ENCODE measurements at places on chromosomes 16 and 17. TPM values are rescaled to one million over a fixed set of nuclear protein-coding genes. Genes with fewer than 3 reads are reported as not detected.
A peak's percentile ranks its signal among the peaks of the same experiment; 100 is the strongest.

DNA sequence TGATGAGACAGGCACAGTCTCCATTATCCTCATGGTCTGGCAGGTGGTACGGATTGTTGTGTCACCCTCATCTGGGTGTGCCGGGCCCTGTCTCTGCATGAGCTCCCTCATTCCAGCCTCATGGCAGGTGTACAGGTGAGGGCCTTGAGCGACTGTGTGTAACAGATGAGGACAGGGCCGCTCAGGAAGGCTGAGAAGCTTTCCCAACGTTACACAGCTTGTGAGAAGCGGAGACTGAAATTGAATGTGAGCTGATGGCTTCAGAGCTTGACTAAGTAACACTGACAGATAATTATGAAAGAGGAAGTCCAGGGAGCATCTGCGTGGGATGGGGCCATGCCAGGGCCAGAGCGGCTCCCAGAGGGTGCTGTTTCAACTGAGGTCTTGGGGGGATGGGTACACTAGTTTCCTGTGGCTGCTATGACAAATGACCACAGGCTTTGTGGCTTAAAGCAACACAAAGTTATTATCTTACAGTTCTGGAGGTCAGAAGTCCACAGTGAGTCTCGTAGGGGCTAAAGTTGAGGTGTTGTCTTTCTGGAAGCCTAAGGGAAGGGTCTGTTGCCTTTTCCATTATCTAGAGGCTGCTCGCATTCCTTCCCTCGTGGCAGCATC is 36.7 kb downstream of the CMIP start:
- no peak for DNase-seq
- H3K27me3 ChIP-seq, result no peaks in the 10 kb centered on the region
- no peak overlapping the region for H3K27ac ChIP-seq
- no peaks in the 10 kb centered on the region for H3K36me3 ChIP-seq
- H3K4me3 ChIP-seq, result no peak overlapping the region

DNA sequence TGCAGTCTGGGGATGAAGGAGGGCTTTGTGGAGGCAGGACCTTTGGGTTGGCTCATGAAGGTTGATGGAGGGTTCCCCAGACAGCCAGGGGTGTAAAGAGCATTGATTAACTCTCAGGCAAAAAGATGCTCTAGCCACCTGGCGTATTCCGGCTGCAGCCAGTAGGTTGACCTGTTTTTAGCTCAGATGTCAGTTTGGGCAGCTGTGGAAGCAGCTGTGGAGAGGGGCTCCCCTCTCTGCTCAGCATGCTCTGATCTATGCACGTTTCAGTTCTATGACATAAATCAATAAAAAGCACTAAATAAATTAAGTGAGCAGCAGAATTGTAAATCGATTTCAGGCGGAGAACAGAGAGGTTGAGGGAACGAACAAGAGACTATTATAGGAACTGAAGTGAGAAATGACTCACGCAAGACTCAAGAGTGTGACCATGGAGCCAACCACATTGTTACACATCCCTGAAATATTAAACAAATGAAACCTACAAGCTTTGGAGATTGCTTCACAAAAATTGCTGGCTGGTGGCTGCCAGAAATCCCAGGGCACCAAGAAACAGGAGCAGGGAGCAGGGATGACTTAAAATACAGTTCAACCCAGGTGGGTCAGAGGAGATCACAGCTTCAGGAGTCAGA is 111.9 kb downstream of the GSG1L start:
- no peaks in the 10 kb centered on the region for H3K36me3 ChIP-seq
- no peak overlapping the region for H3K27ac ChIP-seq

MFAP4 gene
- 46.5 TPM for total RNA-seq

CDH5 gene
- 18.5 TPM for total RNA-seq

FBXO39 gene
- 1.4 TPM for total RNA-seq

- H3K27me3 ChIP-seq, result no peaks in the 10 kb centered on the region
- no peak overlapping the region for H3K27ac ChIP-seq
- H3K4me3 ChIP-seq, result no peak overlapping the region
- no peaks in the 10 kb centered on the region for H3K36me3 ChIP-seq
- H3K4me1 ChIP-seq, result no peaks in the 10 kb centered on the region
These were observed 9.7 kb downstream of the USB1 start for GRCh38 chr16:58010886-58011285.

DNA sequence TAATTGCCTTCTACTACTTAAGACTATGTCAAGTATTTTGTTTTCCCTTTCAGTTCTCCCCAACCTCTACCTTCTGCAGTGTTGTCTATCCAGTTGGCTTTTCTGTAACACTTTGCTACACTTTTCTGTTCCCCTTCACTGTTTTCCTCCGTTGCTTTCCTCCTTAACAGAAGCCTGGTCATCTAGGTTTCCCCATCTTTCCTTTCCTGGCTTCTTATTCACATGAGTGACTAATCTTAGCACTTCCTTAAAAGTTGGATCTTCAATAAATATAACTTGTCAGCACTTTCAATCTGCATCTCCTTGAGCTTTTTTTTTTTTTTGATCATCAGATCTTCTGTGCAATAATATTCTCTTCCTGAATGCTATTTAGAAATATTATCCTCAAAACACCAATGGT is 2.8 kb upstream of the SLFN11 start:
- H3K36me3 ChIP-seq, result no peaks in the 10 kb centered on the region
- no peaks in the 10 kb centered on the region for H3K27me3 ChIP-seq
- no peak overlapping the region for H3K27ac ChIP-seq
- no peak for DNase-seq

DNA sequence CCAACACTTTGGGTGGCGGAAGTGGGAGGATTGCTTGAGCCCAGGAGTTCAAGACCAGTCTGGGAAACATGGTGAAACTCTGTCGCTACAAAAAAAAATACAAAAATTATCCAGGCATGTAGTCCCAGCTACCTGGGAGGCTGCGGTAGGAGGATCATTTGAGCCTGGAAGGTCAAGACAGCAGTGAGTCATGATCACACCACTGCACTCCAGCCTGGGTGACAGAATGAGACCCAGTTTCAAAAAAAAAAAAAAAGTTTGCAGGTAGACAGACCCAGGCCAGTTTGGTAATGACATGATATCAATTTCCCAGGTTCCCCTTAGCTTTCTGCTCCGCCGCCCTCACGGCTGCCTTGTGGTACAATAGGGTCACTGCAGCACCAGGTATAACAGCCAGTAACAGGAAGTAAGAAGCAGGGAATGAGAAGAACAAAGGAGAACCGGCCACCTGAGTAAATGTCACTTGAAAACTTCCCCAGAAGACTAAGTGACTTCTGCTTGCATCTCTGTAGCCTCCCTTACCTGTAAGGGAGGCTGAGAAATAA is 201.2 kb upstream of the HSBP1 start:
- H3K4me3 ChIP-seq, result no peak overlapping the region
- H3K27me3 ChIP-seq, result no peaks in the 10 kb centered on the region
- no peak overlapping the region for H3K27ac ChIP-seq
- H3K36me3 ChIP-seq, result no peaks in the 10 kb centered on the region
- H3K4me1 ChIP-seq, result no peaks in the 10 kb centered on the region
- no peak for DNase-seq

DNA sequence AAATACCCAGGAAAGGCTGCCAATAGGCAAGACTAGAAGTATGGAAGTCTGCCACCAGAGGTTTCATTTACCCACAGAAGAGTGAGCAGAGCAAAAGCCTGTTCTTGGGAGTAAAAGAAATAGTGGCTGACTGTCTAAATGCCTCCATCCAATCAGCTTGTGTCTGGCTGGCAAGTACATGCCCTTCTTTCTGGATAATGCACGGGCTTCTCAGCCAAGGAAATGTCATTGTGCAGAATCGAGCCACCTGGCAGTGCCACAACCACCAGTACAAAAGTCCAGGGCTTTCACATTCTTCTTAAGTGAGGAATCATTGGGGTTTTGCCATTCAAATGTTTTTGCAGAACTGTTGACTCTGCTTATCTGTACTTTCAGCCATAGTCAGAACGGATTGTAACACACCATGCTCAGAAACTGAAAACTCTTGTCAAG is 10.1 kb upstream of the ERCC4 start:
- DNase-seq, result peak; percentile 86
- peak overlapping the region; percentile 48 for H3K27ac ChIP-seq
- H3K27me3 ChIP-seq, result no peaks in the 10 kb centered on the region
- H3K36me3 ChIP-seq, result no peaks in the 10 kb centered on the region
- no peak overlapping the region for H3K4me3 ChIP-seq
- peaks cover 14% of the 10 kb centered on the region for H3K4me1 ChIP-seq

GRCh38 chr16:3363793-3364192 is 8.1 kb downstream of the OR2C1 start:
- no peaks in the 10 kb centered on the region for H3K36me3 ChIP-seq
- no peaks in the 10 kb centered on the region for H3K27me3 ChIP-seq
- no peak overlapping the region for H3K27ac ChIP-seq
- DNase-seq, result no peak
- H3K4me1 ChIP-seq, result no peaks in the 10 kb centered on the region

TPSD1 gene
- total RNA-seq, result 0.69 TPM

Data from ovary (tissue), 10 donors.